ENCODE measurements at places on chromosomes 7 and 10. TPM values are rescaled to one million over a fixed set of nuclear protein-coding genes. Genes with fewer than 3 reads are reported as not detected.

Gene HYAL4
- total RNA-seq: 0.45 TPM

Gene C10orf95
- total RNA-seq: 2.0 TPM

Gene PTPRN2
- 0.33 TPM for total RNA-seq

Gene NXPH1
- not detected for total RNA-seq

DNA sequence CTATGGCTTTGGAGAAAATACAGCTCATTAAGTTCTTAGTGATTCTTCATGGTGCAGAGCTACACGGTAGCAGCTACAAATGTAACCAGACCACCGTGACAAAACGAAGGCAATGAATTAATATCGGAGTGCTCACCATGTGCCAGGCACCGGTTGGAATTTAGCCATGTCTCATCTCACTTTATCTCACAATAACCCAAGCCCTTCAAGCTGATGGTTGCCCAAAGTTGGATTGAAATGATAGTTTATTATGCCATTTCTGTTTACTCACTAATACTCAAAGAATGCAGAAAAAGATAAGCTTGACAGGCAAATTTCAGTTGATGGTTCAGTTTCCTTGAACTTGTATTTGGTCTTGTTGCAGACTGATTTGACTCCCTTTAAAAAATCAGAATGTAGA lies 312.6 kb downstream of the SKIDA1 start:
- no peak for DNase-seq

DNA sequence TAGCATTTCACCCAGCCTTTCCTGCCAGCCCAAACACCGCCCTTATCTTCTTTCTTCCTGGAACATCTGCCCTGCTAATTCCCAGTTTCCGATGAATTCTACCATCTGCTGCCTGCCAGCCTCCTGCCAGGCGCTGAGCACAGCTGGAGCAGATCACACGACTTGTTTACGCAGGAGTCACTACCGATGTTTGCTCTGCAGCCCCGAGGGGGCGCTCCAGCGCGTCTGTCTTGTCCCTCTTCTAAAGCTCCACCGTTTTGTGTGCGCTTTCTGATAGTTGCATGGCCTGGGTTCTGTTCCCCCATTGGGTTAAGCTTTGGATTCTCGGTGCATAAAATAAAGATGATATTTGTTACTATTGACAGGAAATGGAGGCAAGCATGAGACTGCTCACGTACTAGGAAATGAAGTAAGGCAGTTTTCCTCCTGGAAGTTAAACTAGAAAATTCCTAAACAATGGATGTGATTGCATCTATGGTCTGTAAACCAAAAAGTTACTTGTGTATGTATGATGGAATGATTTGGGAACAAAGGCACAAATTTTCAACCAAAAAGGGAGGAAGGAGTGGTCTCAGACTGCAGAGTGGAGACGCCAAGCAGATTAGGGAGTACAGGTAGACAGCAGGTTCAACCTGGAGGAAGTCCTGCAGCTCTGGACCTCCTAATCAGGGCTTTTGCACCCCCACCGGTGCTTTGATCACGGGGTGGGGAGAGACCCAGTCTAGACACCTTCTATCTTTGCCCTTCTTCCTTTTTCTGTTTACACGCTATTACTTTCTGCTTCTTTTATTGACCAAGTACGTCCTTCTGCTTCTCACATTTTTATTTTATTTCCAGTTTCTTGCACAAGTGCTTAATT lies 2.2 kb upstream of the RBM17 start:
- peak; percentile 70 for DNase-seq

DNA sequence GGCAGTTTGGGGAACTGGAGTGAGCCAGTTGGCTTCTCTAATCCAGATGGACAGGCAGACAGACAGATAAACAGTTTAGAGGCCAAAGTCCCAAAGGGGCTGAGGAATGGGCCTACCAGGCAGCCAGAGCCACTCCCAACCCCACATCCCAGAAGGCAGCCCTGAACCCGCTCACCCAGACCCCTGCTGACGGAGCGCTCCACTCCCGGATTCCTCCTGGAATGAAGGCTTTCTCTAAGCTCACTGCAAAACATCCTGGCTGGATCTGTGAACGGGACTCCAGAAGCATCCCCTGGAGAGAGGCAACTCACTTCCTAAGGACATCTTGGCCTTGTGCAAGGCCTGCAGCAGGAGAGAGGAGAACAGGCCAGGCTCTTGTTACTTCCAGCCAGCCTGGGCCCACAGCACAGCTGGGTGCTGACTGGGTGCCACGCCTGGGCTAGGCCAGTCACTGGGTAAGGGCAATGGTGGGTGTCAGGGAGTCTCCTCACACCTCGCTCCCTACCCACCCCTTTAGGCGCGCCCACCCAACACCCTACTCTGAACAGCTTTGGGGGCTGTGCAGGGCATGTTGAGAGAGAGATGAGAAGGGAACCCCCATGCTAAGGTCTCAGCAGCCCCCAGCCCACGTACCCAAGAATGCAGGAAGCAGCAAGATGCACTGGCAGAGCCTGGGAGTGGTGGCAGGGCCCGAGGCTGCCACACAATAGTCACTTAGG lies 168.6 kb upstream of the ZMIZ1 start:
- no peak for DNase-seq

DNA sequence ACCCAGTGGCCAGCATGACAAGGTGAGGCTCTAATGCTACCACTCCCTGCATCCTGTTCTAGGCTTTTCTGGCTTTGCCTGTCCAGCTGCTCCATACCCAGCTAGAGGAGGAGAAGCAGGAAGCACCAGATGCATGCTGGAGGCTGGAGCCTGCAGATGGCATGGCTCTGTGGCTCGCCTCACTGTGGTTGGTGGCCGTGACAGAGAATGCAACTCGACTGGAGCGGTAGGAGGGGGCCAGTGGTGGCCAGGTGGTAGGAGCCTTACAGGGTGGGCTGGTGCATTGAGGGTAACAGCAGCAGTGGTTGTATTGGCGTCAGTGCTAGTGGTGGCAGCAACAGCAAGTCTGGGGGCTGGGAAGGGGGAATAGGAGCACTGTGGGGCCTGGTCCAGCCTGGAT lies 128.6 kb downstream of the ZNF248 start:
- no peak for DNase-seq

GRCh38 chr10:125768219-125768855 lies 7.3 kb downstream of the MMP21 start:
- DNase-seq: no peak

DNA sequence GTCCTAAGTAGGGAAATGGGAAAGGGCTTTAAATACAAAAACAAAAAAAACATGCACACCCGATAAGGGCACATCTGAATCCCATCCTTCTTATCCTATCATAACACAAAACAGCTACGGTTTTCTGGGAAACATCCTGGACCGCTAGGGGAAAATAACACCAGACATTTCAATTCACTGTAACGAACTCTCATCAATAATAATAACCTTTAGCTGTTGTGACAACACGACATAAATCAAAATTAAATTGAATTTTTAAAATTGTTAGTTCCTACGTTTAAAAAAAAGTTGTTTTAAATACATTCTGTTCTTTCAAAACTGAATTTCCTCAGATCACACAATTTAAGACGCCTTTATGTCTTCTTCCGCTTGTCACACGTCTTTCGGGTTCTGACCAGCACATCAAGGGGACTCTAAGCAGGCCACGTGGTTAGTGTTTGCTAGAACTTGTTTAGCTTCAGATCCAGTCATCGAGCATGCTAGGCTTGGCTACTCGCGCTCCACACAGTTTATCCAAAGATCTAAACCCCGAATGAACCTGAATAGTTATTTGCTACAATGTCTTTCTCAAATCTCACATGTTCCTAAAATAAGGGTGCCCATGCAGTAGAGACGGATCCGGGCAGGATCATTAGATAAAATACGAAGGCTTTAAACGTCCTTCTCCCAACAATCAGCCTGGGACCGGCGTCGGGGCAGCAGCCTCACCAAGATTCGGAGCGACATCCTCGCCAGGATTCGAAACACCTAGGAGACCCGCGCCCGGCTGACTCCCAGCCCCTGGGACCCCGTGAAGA lies 839 bp downstream of the IKZF5 start:
- DNase-seq: peak; percentile 69

GRCh38 chr10:110285501-110285900 lies 19.2 kb downstream of the SMNDC1 start:
- DNase-seq: no peak

DNA sequence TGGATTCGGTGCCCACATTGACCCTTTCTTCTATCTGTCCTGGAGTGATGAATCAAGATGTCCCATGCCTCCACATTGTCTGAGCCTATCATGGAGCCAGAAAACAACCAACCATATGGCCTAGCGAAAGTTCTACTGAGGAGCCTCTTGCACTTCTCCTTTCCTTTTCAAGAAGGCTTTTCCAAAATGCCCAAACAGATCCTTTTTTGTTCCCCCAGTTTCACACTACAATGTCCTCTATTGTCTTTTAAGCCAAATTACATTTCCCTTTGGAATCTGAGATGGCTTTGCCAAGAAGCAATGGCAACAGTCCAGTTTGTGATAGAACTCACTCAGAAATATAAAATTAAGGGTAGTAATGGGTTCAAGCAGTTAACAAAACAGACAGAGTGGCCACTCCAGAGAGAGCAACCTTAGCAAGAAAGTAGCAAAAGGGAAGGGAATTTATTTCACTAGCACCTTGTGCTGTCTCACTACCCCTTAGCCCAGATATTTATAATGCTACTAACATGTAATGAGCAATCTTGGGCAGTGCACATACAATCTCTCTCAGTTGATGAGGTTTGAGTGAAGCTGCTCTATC lies 194.6 kb upstream of the PDE1C start:
- DNase-seq: no peak
